KBM-7 (cell line): ENCODE measurements at places on chromosomes 4 and X.

DNA sequence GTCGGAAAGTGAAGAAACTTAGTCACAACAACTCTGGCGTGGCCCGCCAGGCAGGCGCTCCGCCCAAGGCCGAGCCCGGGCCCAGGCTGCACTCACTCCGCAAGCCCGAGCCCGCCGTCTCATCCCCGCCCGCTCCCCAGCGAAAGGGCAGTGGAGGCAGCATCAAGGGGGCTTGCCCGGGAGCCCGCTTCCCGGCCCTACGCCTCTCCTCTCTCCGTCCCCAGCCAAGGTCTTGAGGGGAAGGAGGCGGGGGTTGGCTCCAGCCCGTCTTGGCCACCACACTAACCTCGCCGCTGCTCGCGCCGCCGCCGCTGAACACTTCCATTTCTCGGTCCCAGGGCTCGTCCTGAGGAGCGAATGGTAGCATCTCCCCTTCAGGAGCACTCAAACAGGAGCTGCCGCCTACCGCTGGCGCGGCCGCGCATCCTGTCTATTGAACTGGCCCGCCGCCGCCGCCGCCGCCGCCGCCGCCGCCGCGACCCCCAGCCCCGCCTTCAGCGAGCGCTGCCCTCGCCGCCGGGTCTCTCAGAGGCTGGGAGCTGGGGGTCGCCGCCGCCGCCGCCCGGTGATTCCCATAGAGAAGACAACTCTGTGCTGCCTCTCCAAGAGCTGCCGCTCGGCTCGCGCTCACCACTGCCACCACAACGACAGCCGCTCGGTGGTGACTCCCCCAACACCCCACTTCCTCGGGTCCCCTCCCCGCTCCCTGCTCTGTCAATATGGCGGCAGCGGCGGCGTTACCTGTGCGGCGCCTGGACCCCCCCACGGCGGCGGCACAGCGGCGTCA lies at the start of gene RPS6KA6:
Gene RPS6KA6 (minus strand): TSS at position 667 of the 787 bp plus-strand sequence. CDS start 300 bp downstream, at position 367.
- no peak for DNase-seq

GRCh38 chrX:25433307-25433706 lies 417.5 kb upstream of the ARX start:
- no peak for DNase-seq

- no peak for DNase-seq
These were observed 118.0 kb downstream of the SPCS3 start for GRCh38 chr4:176437756-176438155.

- no peak for DNase-seq
These were observed 623.8 kb upstream of the LCORL start for GRCh38 chr4:18645351-18645750.

DNA sequence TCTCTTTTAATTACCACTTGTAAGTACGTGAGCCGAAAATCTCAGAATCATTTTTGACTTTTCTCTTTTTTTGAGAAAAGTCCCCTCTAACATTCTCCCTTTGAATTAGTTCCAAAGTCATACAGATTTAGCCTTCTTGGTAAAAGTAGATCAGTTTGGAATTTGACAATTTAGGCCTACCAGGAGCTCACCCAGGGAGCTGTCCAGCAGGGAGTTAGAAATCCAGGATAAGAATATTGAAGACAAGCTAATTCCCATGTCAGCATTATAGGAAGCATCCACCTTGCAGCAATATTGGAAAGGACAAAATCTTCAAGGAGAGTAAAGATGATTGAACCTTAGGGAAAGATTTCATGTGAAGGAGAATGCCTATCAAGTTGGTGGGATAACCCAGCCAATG lies 352.2 kb upstream of the CPEB2 start:
- no peak for DNase-seq

DNA sequence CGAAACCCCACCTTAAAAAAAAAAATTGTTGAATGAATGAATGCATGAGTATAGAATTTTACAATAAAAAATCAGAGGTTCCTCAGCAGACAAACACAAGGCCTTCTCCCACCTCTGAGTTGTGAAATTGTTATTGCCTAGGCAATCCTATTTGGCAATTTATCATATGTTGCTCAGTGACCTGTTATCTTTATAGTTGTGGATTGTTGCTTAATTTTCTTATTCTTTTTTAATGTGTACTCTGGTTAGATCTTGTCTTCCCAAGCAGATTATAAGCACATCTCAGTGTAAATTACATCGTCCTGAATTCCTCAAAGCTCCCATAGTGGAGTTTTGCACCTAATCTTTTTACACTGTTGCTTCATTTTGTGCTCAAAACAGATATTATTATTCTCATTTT lies 71.9 kb downstream of the RBM47 start:
- DNase-seq: no peak

GRCh38 chr4:6824071-6824470 lies 41.5 kb downstream of the KIAA0232 start:
- no peak for DNase-seq

- DNase-seq: peak; percentile 41
These were observed 797 bp downstream of the CD99L2 start for GRCh38 chrX:150897421-150898320.

- peak; percentile 50 for DNase-seq
These were observed 81.8 kb upstream of the NAP1L5 start for GRCh38 chr4:88779431-88779830.

GRCh38 chrX:49147936-49148335 lies 14.6 kb upstream of the MAGIX start:
- no peak for DNase-seq

DNA sequence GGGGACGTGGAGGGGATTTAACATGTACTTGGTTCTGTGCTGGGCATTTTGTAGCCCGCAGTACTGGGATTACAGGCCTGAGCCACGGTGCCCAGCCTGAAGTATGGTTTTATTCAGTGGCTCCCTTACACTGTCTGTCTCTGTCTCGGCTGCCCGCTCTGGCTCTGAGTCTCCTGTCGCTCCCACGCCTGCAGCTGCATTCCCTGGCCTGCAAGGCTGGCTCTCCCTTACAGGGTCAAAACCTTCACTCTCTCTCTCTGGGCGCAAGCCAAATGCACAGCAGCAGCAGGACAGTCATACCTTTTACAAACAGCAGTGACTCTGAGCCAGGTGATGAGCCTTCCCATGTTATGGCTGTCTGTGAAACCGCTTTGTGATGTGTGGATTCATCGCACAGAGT lies 72.1 kb downstream of the HTRA3 start:
- DNase-seq: no peak
